CD4-positive, alpha-beta T cell (primary cell): ENCODE measurements at places on chromosomes 11 and 22. TPM values are rescaled to one million over a fixed set of nuclear protein-coding genes. Genes with fewer than 3 reads are reported as not detected.

DNA sequence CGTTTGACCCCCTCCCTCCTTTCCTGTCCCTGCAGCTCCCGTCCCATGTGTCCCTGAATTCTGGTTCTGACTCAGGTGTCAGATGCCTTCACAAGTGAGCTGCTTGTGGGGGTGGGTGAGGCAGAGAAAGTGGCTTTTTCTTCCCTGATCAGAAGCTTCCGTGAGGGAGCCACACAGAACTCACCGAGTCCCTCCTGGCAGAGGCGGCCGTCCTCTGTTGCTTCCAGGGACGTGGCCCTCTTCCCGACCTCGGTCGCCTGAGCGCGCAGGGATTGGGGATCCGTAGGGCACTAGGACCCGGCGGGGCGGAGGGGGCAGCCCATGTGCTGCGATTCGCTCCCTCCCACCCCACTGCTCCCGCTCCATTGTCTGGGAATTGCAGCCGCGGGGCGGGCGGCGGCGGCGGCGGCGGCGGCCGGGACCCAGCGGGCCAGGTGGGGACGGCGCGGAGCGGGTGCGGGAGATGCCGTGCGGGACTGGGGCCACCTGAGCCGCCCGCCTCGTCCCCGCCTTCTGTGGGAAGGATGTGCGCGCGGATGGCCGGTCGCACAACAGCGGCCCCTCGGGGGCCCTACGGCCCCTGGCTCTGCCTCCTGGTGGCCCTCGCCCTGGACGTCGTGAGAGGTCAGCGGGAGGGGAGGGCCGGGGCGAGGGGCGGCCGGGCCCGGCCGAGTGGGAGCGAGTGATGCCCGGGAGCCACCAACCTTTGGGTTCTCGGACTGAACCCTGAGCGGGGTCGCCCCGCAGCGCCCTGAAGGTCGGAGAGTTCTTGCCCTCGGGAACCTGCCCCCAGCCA, at the start of gene TMEM132A:
Gene TMEM132A (plus strand): TSS at position 351 of the 796 bp plus-strand sequence. CDS start 174 bp downstream, at position 525.
- DNase-seq = peak; percentile 30

DNA sequence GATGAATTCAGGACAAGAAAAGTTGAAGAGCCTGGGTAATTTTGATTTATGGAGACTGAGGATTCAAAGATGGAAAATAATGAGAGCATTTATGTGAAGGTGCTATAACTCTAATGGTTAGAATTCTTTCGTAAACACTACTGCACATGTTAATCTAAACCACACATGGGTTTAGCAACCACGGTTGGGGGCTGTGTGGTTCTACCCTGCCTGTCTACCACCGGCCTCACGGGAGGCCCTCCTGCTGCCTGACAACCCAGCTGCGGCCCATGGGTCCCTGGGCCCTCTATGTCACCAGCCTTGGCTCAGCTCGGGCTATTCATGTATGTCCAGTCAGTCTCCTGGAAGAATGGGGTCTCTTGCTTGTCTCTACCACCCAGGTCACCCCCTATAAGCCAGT, 68.5 kb upstream of the ARFGAP3 start:
- no peak for DNase-seq

DNA sequence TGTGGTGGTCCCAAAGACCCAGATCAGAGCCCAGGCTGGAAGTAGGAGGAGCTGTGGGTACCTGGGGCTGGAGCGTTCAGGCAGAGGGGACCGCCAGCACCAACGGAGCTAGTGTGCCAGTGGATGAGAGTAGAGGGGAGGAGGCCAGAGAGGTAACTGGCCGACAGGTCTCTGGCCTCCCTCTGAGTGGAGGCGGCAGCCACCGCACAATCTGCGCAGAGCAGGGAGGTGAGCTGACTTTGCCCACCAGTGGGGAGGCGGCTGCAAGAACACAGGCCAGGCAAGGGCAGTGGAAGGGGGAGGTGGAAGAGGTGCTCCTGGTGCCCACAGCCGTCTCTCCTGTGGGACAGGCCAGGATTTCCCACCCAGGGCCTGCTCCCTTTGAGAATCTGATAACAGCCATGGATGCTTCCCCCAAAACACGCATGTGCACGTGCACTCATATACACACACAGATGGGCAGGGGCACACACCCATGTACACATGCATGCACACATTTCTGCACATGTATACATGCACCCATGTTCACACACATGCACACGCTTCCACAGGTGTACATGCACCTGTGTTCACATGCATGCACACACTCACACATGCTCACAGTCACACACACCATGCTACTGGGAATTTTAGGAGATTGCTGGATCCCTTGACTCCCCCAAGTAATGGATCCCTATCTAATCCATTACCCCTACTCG, 6.4 kb upstream of the MGAT3 start:
- DNase-seq = no peak

The ZNF280B gene
- 1.0 TPM for total RNA-seq

The NXPE1 gene
- total RNA-seq = not detected

- no peak for DNase-seq
These were observed 4.8 kb upstream of the FAM118A start for GRCh38 chr22:45304971-45305370.

- no peak for DNase-seq
These were observed 451.9 kb downstream of the ETS1 start for GRCh38 chr11:128135451-128135850.

GRCh38 chr11:58919980-58920379, 19.3 kb upstream of the GLYATL1 start:
- no peak for DNase-seq

DNA sequence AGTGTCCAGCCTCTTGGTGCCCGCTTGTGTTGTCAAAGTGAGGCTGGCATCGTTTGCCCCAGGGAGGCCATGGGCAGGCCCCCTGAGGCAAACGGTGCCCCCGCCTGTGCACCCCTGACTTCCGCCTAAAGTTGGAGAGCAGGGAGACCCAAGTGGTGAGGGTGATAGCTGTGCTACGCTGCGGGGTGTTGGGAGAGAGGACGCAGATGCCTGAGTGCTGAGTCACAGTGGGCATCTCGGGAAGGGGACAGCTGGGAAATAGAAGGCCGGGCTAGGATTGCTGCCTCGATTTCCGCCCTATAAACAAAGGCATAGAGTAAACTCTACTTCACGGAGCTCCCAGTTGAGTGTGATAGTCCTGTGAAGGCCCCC, 5.8 kb downstream of the GRIK4 start:
- no peak for DNase-seq

DNA sequence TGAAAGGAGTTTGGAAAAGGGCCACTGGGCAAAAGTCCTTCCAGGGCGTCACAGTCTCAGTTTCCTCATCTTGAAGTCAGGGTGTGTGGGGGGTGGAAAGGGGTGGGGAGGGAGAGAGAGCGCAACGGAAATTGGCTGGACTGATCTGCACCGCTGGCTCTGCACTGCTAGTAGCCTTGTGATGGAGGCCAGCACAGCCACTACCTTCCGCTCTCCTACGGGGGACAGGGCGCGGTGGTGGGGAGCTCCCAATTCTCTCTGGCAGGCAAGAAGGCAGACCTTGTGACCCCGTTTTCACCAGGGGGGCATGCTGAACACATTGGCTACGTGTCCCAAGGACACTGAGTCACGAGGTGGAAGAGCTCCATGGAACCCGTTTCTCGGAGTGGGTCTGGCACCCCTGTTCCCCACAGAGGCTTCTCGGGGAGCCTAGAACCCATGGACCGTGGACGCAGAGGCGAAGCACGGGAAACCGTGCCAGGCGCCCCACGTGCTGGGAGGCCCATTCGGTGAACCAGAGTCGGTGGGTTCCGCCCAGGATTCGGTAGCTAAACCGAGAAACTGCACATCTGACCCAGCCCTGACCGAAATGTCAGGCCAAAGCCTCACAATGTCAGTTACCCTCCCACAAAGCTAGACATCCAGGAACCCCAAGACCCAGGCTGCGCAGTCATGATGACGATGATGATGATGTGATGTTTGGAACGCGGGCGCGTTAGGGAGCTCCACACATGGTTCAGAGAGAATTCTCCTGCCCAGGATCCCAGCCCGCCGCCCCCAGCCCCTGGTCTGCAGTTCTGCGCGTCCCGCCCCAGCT, 28.3 kb upstream of the WNT11 start:
- DNase-seq = peak; percentile 52

- DNase-seq = peak; percentile 26
These were observed 41.8 kb downstream of the TXN2 start for GRCh38 chr22:36439481-36440271.

GRCh38 chr11:62124186-62125113, 639 bp downstream of the INCENP start:
- DNase-seq = no peak

- DNase-seq = no peak
These were observed 40.3 kb upstream of the CADM1 start for GRCh38 chr11:115544422-115544948.

The NRIP3 gene
- total RNA-seq = 4.6 TPM

DNA sequence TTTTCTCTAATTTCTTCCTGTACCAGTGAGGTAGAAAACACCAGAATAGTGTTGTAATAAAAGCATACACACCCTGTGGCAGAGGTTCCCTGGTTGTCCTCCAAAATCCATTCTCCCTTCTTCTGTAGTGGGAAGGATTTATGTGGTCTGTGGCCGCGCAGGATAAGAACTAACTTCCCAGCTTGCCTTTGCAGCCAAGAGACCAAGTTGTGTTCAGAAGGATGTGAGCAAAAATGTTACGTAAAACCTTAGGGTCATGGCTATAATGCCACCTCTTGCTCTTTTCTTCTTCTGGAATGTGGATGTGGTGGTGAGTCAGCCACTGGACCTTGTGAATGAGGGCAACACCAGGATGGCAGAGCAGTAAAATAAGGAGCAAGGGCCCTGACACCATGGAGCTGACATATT, 28.4 kb downstream of the CCDC90B start:
- DNase-seq = no peak

GRCh38 chr11:19800162-19800561, 87.5 kb downstream of the NAV2 start:
- DNase-seq = no peak

The OR5B21 gene
- total RNA-seq = not detected

The PRG2 gene
- total RNA-seq = 0.53 TPM

DNA sequence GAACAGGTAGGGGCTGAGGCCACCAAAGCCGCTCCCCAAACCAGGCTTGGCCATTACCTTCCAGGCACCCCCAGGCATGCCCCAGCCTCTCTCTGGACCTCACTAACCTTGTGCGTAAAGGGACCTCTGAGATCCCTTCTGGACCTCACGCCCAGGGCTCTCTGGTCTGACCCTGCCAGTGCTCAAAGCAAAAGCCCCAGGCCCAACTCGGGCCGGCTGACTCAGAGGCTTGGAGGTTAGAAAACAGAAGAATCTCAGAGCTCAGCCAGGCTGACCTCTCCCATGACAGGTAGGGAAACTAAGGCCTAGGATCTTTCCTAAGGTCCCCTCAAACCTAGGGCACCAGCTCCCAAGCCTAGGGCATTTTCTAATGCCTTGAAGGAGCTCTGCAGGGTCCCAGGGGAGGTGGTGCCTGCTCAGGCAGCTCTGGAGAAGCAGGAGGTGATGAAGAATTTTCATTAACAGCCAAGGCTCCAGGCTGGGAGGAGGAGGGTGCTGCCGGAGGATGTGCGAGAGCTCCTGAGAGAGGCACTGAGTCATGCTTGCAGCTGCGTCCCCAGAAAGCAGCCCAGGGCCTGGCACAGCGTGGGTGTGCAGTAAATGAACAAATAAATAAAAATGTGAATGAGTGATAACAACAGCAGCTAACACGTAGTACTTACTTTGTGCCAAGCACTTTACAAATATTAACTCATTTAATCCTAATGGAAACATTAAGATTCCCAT, 25.6 kb downstream of the ARRB1 start:
- DNase-seq = peak; percentile 8

The CD3G gene
- 102 TPM for total RNA-seq

The OR52E8 gene
- not detected for total RNA-seq

DNA sequence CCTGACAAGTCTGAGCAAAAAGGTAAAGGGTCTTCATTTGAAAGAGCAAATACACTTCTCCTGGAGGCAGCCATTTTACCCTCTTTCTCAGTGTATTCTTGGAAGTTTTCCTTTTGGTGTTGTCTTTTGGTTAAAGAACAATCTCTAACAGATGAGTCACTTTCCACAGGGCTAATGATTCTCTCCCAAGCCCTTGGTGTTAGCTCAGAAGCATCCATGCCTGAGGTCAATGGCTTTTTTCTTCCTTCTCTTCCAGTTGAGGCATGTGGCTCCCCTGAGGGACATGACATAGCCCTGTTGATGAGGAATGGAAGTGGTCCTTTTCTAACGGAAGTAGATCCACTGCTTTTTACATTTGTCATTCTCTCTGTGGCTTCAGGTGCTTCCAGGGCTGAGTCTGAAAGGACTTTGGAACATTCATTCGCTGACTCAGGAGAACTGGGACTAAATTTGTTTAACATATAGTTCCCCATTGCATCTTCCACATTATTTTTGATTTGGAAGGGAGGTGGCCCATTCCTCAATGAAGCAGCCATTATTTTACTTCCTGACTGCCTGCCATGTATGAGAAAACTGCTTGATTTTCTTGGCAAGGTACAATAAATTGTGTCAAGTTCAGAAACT, 13.8 kb upstream of the POGLUT3 start:
- no peak for DNase-seq

The OR9I1 gene
- total RNA-seq = not detected

- no peak for DNase-seq
These were observed 498 bp downstream of the C2CD2L start for GRCh38 chr11:119107538-119108145.

GRCh38 chr11:6654281-6655019, 1.2 kb downstream of the DCHS1 start:
- no peak for DNase-seq

DNA sequence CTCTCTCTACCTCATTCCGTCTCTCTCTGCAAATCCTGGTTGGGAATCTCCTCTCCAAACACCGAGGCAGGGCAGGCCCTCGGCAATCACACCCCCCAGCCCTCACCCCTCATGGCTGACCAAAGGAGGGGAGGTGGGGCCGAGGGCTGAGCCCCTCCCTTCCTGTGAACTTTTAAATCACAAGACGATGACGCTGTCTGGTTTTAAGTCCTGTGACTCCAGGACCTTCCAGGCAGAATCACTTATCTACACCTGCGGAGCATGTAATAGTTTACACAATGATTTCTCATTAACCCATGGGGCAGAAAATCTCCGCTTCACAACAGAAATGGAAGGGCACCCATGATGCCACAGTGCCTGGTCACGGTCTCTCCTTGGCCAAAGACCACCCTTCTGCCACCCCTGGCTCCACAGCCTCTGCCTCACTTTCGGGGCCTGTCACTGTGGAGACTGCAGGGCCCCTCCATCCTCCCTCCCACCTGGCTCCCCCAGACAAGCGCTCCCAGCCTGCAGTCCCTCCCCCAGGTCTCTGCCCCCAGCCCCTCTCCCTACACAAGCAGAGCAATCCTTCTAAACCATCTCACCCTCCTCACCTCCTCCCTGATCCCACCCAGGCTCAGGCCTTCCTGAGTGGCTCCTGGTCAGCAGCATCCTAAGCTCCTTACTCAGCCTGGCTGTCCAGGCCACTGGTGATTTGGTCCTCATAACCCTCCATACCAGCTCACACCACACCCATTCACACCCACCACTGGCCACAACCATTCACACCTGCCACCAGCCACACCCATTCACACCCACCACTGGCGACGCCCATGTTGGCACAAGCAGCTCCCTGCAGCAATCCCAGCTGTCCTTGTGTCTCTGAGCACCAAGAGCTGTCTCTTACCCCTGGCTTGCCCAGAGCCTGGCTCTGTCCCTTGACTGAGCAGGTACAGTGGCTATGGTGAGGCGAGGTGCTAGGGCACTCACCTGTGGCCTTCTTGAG, 30.7 kb upstream of the ARFGAP3 start:
- DNase-seq = no peak

GRCh38 chr11:87215236-87215635, 177.5 kb downstream of the TMEM135 start:
- DNase-seq = no peak
